Left lobe of liver (tissue), 2 donors: ENCODE measurements at places on chromosomes 3 and 15.

DNA sequence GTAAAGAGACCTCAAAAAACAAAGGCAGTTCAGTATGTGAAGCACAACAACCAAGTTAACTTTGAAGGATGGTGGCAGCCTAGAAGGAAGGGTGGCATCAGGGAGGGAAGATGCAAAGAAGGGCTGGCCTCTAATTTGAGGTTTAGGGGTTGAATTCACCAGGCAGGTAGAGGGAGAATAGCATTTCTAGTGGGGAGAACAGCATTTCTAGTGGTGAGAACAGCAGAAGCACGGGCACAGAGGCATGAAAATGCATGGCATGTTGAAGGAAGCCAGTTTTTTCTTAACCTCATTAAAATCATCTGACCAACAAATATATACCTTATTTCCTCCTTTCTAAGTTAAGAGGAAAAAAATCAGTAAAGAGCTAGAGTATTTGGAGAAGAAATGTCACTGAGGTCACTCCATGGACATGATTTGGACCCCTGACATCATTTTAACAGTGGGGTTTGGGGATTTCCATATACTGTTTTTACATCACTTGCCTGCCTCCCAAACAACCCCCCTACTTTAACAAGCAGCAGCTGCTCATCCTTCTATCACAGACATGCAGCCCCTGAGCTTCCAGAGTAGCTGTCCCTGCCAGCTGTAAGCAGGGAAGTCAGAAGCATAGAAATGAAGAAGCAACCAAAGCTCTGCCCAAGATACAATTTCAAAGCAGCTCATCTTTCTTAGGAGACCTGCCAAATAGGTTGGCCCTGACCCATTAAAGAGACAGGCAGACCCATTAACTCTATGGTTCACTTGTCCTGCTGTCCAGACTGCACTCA is 2.4 kb upstream of the POPDC2 start:
- DNase-seq, result no peak

GRCh38 chr15:96337365-96338023 is 7.0 kb downstream of the NR2F2 start:
- no peak for DNase-seq

DNA sequence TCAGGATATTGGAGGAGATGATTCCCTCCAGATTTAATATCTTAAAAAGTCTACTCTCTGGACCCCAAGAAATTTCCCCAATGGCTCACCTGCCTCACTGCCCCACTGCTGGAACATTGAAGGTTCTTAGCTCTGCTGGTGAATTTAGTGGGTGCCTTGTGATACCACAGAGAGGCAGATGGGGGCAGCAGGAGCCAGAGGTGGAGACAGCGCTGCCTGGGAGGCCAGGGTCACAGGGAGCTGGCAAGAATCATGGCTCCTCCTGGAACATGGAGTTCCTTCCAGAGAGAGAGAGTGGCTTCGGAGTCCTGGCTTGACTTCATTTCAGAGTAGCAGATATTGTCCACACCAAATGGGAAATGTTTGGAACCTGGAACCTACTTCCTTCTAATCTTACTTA is 263.5 kb upstream of the CFAP20DC start:
- DNase-seq, result peak; percentile 50

DNA sequence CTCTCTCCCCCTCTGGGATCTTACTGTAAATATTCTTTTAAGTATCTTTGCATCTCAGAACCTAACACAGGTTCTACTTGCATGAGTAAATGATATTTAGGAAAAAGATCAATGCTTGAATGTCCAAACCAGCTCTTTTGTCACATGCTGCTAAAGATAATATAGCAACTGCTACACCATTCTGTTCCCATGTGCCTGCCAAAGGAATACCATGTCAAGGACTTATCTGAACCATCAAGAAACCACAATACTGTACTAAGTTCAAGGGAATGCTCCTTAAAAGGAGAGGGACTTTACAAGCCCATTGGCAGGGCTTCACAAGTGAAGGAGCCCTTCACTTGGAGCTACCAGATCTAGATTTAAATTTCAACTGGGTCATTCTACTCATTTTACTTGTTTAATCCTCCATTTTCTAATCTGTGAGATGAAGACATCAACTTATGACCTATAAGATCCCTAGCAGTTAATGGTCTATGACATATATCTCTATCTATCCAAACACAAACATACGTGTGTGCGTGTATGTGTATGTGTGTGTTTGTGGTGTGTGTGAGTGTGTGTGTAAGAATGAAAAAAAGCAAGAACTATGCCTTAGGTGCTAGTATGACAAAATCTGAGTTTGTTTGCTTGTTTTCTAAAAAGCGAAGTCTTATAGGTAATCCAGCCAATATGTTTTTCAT is 13.0 kb upstream of the SEC62 start:
- no peak for DNase-seq

DNA sequence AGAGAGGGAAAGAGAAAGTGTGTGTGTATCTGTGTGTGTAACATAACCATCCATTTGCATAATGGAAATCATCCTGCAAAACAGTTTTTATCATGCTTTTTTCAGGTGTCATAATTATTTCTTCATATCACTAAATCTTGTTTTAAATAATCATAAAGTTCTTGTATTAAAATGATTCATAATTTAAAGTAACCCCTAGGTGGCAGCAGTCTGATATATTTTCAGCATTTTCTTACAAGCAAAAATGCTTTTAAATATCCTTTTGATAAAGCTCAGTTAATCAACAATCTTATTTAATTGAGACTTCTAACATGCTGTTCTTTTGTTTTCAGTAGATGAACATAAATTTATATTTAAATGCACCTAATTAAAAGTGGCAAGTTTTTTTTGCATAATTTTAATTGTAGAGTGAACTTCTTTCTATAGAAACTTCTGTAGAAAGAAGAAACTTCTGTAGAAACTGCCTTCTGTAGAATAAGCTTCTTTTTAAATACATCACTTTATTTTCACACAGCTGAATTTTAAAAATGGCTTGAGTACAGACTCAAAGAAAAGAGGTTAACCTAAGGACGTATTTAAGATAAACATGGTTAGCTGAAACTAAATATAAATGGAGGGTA is 72.5 kb downstream of the OPA1 start:
- no peak for DNase-seq

- DNase-seq, result no peak
Measured at GRCh38 chr3:21330293-21330692, 420.7 kb downstream of the ZNF385D start.

DNA sequence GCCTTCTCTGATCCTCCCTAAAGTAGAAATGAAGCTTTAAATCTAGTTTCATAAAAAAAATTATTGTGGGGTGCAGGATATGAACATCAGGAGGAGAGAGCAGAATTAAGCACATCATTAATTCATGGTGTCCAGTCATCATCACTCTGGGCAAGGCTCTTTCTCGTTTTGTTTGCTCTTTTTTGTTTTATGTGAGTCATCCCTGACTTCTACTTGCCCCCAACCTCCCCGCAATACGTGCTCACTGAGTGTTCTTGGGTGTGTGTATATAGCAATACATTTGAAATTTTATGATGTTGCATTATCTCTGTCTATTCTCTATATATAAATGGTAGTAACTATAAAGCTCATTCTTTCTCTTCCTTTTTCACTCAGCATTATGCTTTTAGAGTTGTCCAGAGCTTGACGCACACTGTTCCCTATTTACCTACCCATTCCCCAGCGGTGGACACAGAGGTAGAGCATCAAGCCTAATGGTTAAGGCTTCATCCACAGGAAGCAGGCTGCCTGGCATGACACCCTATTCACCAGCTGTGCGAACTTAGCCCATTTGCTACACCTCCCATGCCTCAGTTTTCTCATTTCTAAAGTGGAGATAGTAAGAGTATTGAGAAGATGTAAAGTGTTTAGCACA is 72.3 kb downstream of the CD200R1L start:
- DNase-seq, result no peak

GRCh38 chr3:43704697-43705096 is 14.0 kb downstream of the ABHD5 start:
- DNase-seq, result no peak

DNA sequence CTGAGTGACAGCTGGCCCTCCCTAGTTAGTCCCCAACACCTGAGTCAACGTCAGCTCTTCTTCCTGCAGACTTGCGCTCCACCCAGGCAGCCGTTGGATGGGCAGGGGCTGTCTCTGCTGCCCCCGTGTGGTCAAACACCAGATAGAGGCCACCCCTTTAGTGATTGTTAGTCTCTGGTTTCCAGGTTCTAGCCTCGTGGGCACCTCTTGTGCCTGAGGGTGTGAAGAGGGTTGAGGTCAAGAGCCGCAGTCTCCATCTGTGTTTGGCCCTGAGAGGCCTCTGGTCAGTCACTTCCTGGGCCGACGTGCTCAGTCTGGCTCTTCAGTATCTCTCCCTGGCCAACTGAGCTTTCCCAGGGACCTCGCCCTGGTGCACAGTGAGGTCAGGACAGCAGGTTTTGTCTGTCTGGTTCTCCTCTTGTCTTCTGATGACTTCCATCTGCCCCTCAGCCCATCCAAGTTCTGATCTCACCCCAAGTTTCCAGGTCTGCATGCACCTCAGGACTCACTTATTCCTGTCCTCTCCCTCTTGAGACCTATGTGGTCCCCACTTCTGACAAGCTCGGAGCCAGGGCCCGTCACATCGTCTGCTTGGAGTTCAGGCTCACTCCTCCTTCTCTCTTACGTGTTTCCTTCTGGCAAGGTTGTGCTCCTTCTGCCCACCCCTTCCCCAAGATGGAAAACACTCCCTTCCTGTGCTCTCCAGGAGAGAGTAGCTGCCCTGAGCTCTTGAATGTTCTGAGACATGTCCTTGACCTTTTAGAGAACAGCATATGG is 20.9 kb downstream of the CD276 start:
- DNase-seq, result peak; percentile 58

DNA sequence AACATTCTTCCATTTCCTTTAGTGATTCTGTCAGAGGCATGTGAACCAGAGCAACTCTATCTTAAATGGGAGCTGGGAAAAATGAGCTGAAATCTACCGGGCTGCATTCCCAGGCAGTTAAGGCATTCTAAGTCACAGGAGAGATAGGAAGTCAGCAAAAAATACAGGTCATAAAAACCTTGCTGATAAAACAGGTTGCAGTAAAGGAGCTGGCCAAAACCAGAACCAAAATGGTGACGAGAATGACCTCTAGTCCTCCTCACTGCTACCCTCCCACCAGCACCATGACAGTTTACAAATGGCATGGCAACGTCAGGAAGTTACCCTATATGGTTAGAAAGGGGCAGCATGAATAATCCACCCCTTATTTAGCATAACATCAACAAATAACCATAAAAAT is 66.4 kb downstream of the B3GALNT1 start:
- DNase-seq, result no peak

GRCh38 chr3:149299938-149300801 is 33.3 kb downstream of the TM4SF18 start:
- DNase-seq, result no peak

DNA sequence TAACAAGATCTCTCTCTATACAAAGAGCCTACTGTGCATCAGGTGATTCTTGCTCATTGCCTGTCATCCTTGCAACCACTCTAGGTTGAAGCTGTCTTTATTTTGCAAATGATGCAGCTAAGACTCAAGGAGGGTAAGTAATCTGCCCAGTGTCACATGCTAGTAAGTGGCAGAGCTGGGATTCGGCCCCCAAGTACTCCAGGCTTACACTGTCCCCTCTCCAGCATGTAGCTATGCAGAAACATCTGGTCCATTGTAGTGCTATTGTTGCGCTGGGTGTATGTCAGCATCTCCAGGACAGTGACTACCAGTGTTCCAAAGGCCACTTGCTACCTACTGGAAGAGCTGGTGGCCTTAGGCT is 248.9 kb downstream of the SLCO3A1 start:
- no peak for DNase-seq

- DNase-seq, result no peak
Measured at GRCh38 chr15:92430069-92430440, 36.4 kb downstream of the ST8SIA2 start.

- no peak for DNase-seq
Measured at GRCh38 chr15:87777054-87777561, 479.4 kb downstream of the NTRK3 start.

DNA sequence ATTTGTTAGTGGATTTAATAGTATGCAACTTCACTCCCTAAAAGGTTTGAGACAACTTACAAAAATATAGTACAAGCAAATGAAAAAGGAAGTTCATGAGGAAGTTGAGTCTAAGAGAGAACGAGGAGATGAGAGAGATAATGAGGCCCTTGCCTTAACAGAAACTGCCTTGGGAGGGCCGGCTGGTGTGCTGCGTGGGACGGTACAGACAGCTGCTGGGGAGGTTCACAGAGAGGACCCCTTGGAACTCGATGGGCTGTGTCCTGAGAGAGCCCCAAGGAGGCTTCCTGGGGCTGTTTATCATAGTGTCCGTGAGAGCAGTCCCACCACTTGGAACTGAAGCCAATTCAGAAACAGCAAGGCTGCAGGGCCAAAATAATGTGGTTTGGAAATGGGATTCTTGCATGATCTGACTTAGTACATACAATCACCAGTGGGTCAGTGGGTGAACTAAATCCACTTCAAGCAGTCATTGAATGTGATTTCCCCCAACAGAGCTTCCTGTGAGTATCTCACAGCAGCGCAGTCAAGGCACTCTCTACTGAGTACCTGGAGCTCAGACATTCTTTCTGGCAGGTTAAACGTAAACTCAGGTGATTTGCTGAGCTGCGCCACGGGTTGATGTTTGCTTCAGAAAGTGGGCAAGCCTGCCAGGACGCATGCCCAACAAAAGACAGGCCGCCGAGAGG is 90.8 kb downstream of the CRTC3 start:
- no peak for DNase-seq

DNA sequence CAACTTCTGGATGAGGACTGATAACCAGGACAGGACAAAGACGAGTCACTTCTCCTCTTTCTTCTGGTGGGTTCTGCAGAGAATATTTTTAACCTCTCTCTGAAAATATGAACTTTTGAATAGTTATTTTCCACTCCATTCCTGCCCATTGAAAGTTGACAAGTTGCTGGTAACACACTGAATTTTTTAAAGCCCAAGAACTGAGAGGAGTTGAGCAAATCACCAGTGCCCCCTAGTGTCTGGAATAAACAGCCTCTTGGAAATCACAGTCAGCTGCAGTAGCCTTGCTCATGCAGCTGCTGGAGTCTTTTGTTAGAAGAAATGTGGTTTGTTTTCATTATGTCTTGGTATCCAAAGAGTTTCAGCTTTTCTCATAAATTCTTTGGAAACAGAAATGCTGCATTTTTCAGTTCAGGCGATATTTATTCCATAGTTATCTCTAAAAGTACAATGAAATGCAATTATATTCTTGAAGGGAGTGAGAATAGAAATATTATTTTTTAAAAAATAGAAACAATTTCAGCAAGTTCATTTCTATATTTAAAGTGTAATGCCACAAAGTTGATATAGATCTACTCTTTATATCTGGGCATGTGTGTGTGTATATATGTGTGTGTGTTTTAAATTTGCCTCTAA is 741.0 kb upstream of the CBLB start:
- DNase-seq, result peak; percentile 49

DNA sequence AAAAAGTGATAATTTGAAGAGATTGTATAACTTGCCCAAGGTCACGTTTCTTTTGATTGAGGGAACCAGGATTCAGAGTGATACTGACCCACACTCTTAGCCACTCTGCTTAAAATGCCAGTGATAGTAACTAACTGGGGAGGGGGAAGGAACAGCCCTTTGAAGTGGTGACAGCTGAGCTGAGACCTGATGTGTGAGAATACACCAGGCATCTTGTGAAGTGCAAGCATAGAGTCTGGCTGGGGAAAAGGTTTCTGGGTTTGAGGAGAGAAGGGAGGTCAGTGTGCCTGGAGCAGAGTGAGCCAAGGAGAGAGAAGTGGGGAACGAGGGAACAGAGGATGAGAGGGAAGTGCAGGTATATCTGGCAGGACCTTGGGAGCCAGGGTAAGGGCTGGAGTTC is 35.4 kb upstream of the SCAANT1 start:
- no peak for DNase-seq

GRCh38 chr3:10463533-10464434 is 41.6 kb downstream of the ATP2B2 start:
- DNase-seq, result no peak

- no peak for DNase-seq
Measured at GRCh38 chr3:113377158-113377557, 64.1 kb downstream of the CFAP44 start.
